ENCODE measurements at places on chromosomes 11 and 22.

GRCh38 chr22:46969961-46970360, 207.5 kb downstream of the TBC1D22A start:
- no peak for DNase-seq

- no peak for DNase-seq
Measured at GRCh38 chr11:1450949-1451710, 35.4 kb downstream of the MOB2 start.

DNA sequence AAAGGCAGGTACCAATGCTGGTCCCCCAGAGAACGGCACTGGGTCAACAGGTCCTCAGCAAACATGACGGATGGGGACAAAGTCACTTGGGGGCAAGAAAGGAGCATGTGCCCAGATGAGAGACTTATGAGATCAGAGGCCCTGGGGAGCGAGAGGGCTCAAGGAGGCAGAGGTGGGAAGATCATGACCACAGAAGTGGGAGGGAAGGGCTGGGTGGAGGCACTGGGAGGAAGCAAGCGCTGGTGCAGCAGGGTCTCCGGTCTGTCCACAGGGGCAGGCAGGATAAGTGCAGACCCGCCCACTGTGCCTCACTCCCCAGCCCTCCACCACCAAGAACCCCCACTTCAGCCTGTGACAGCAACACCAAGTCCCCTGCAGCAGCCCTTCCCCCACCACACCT, 10.9 kb downstream of the ELFN2 start:
- DNase-seq, result no peak

- DNase-seq, result no peak
Measured at GRCh38 chr11:86795949-86796348, 4.4 kb upstream of the PRSS23 start.

GRCh38 chr11:10990160-10990559, 132.3 kb upstream of the ZBED5 start:
- no peak for DNase-seq

DNA sequence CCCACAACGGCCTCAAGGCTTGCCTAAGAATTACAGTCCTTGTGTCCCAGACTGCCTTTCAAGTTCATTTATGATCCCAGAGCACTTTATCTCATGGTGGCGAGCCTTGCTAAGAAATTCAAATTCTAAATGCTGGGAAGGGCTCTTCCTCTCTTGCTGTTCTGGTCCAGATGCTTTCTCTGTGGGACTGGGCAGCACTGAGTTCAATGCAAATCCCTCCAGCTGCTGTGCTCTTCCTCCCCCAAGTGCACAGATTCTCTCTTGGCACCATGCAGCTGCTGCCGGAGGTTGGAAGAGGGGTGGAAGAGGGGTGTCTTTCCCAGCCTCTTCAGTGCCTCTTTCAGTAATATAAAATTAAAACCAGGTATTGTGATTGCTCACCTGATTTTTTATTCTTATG, 828.0 kb downstream of the DLG2 start:
- DNase-seq, result no peak

GRCh38 chr11:45848654-45849081, 1.4 kb downstream of the CRY2 start:
- DNase-seq, result no peak

- no peak for DNase-seq
Measured at GRCh38 chr11:19879307-19880087, 166.9 kb downstream of the NAV2 start.

- DNase-seq, result no peak
Measured at GRCh38 chr11:117930668-117931330, 1.6 kb upstream of the TMPRSS13 start.

DNA sequence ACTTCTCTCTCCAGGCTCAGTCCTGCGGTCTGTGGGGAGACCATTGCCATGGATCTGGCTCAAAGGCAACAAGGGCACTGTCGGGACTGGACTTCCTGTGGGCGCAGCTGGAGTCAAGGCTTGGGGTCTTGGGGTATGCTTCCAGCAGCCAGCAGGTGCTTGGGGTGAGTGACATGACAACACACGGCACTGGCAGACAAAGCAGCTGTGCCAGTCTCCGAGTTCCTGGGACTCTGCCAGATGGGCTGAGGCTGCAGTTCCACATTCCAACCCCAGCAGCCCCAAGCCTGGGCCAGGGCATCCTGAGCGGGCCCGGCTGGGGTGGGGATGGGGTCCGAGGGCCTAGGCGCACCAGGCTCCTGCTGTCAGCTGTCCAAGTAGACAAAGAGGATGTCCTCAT, 12.3 kb downstream of the GUCD1 start:
- DNase-seq, result no peak

GRCh38 chr11:17471501-17471900, 5.1 kb downstream of the ABCC8 start:
- no peak for DNase-seq

- DNase-seq, result peak; percentile 90
Measured at GRCh38 chr11:60985991-60986915, 14.8 kb downstream of the CD6 start.

- DNase-seq, result no peak
Measured at GRCh38 chr11:12829131-12829530, 154.9 kb downstream of the TEAD1 start.

DNA sequence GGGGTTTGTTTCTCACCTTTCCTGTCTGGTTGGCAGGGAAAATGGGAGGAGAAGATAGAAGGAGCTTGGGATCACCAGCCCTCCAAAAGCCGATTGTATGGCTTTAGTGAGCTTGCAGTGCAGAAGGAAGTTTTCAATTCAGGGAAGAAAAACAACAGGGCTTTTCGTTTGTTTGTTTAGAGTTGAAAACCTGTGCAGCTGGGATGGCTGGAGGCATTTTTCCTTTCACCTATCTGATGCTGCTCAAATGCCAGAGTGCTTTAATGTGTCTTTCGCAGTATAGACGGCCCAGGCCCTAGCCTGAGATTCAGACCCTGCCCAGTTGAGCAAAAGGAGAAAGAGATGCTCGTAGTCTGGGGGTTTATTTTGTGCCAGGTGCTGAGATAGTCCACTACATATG, 87.9 kb downstream of the INSC start:
- DNase-seq, result no peak

GRCh38 chr11:13495929-13496328, at the start of gene PTH:
TSS of gene PTH (minus strand) at chr11:13495997. CDS start at chr11:13492855, 3,142 bp downstream.
- DNase-seq, result no peak

DNA sequence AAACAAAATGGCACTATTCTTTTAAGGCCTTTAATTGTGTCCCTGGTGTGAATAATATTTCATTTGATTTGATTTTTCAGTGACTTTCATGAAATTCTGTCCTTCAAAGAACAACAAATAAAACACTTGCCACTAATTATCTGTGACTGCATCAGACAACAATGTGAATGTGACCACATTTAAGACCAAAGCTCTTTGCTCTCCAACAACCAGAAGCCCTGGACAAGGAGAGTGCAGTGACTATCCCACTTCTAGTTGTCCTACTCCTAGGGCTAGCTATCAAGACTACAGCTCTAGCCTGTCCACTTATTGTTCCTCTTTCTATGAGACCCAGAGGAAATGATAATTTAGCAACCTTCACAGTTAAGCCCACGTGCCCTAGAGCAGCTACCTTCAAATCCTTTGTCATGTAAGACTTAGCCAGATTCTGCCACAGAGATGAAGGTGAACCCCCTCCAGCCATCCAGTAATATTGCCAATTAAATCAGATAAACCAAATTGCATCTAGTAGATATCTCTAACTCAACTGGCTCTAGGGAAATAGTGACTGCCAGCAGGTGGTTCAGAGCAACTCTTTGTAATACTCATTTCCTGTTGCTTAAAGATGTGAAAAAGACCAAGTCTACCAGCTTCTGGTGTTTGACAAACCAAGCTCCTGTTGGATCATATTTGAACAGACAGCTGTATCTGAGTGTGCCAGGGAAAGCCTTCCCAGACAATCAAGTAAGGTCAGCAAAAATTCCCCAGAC, 142.6 kb upstream of the BLID start:
- no peak for DNase-seq

DNA sequence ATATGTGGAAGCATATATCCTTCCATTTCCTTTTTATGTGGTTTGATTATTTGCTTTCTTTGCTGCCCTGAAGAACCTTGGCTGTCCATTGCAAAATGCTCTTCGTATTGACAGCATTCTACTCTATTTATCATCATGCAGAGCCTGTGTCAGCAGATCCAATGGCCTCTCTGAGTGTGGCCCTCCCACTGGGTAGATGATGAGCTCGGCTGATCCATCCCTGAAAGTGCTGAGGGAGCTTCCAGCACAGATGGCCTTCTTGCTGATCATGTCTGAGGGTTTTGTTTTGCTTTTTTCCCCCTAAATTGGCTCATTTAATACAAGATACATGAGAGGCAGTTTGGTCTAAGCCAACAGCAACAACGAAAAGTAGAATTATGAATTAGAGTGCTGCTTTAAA, 181.0 kb downstream of the GRIA4 start:
- DNase-seq, result no peak

DNA sequence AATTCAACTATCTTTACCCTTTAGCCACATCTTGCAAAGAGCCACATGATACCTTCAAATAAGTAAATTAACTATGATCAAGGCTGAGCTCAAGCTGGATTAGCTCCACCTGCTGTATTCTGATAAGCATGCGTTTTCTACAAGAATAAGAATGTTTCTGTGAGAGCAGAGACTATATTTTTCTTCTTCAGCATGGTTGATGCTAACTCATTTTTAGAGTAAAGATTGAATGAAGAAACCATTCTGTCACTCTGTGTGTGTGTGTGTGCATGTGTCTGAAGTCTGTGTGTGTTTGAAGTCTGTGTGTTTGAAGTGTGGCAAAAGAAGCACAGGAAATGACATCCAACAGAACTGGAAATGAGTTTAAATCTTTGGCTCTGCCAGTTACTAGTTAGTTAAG, 12.0 kb upstream of the LAYN start:
- DNase-seq, result no peak

GRCh38 chr11:65473278-65473860, 25.5 kb upstream of the MALAT1 start:
- DNase-seq, result no peak

DNA sequence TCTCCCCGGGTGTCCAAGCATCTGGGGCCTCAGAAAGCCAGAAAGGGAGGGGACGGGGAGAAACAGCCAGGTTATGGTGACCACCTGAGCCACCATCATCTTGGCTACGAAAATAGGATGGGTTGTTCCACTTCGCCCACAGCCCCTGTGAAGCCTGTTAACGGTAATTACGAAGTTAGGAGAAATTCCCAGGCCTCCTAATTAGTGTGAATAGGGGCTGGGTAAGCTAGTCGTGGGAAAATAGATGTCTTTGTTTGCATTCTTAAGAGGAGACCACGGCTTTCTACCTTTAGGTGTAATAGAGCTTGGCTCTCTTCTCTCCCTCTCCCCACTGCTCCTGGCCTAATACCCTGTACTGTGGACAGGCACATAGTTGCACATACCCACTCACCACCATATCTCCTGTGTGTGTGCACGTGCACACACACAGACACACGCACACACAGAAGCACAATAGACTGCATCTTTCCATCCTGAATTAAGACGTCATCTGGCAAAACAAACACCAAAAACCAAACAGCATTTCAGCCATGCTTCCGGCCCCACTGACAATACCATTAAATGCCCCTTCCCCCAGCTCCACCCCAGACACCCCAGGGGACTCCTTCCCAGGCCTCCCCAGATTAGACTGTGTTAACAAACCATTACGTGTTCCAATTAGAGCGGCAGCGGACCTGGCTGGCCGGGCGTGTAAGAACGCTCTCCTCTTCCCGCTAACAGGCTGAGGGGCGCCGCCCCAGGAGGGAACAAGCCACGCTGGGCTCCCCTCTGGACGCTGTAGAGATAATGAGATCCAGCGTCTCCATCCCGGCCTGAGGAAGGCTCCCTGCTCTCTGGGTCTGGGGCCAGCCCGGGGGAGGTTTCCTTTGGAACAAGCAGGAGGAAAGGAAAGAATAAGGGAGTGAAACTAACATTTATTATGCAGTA, 72.8 kb downstream of the TP53I11 start:
- DNase-seq, result no peak

GRCh38 chr11:6617315-6617781, 1.9 kb downstream of the TPP1 start:
- DNase-seq, result no peak

- DNase-seq, result no peak
Measured at GRCh38 chr22:46678785-46679700, 58.9 kb downstream of the GRAMD4 start.

GRCh38 chr11:120579611-120580031, 68.1 kb downstream of the GRIK4 start:
- no peak for DNase-seq

GRCh38 chr22:22839570-22840314, 47.9 kb upstream of the IGLL5 start:
- no peak for DNase-seq

GRCh38 chr11:22193348-22194051, 615 bp downstream of the ANO5 start:
- no peak for DNase-seq

GRCh38 chr11:10072841-10073240, 221.2 kb downstream of the SBF2 start:
- no peak for DNase-seq

DNA sequence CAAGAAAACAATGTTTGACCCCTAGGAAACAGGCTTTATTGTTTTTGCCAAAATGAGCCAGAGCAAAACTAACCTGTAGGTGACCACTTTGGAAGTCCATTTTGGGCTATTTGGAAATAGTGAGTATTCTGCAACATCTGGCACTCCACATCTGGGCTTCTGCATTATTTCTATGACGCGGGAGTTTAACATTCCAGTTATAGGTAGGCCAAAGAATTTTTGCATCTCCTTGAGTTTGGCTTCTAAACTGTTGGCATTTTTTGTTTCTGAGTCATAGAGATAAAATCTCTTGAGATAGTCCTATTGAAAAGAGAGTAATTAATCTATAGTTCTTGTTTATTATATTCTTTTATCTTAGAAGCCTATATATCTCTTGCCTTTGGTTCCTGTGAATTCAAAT, 2.9 kb downstream of the MMP7 start:
- DNase-seq, result no peak

DNA sequence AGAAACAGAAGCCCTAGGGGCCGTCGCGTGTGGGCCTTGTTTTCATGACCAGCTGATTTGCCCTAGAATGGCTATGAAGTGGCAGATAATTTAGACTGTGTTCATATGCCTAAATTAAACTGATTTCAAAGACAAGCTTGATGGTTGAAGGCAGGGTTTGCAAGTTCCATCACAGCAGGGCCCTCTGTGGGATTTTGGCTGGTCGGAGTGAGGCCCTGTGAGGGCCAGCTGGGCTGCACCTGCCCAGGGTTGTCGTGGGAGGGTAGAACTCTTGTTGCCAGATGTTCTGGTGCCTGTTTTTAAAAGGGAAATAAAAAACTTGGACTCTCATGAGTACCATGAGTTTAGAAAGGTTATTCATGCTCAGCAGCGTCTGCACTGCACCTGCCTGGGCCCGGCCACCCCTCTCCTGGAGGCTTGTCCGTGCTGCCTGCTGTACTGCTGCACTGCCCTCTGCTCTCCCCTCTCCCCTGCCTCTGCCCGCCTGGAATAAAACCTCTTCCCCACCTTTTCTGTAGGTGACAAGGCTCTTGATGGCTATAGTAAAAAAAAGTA, 44.1 kb downstream of the AP2A2 start:
- DNase-seq, result no peak

- no peak for DNase-seq
Measured at GRCh38 chr22:21849489-21849888, 18.0 kb downstream of the MAPK1 start.

- no peak for DNase-seq
Measured at GRCh38 chr11:120339394-120339890, 3.2 kb downstream of the ARHGEF12 start.

GRCh38 chr11:121421149-121421901, 30.8 kb upstream of the SORL1 start:
- no peak for DNase-seq

GRCh38 chr11:110524238-110524637, 94.5 kb downstream of the FDX1 start:
- DNase-seq, result no peak
